ENCODE measurements at places on chromosomes 5 and 9. TPM values are rescaled to one million over a fixed set of nuclear protein-coding genes. Genes with fewer than 3 reads are reported as not detected.
A peak's percentile ranks its signal among the peaks of the same experiment; 100 is the strongest.

GRCh38 chr5:91302958-91303357 is 80.2 kb downstream of the ARRDC3 start:
- H3K27me3 ChIP-seq = no peaks in the 10 kb centered on the region
- no peaks in the 10 kb centered on the region for H3K4me1 ChIP-seq
- no peak overlapping the region for H3K27ac ChIP-seq
- no peak for DNase-seq
- H3K36me3 ChIP-seq = no peaks in the 10 kb centered on the region

- DNase-seq = no peak
- H3K27me3 ChIP-seq = peaks cover 3% of the 10 kb centered on the region
- H3K4me1 ChIP-seq = no peaks in the 10 kb centered on the region
- H3K36me3 ChIP-seq = no peaks in the 10 kb centered on the region
Measured at GRCh38 chr9:115204904-115205453, 87.0 kb upstream of the TNC start.

DNA sequence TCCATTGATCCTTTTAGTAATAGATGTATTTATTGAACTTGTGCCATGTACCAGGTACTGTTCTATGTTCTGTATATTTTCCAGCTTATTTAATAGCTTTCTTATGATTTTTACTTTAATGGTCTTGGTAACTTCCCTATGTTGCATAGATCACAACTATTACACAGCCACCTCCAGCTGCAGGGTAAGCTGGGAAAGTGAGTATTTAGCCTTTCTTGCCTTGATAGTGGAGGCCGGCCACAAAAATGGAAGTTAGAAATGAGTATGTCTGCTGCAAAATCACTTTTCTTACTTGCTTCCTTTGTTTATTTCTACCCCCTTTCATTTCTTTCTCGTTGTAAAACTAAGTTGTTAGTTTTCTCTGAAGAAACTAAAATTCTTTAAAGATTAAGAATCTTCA is 43.1 kb upstream of the ANKDD1B start:
- H3K36me3 ChIP-seq = no peaks in the 10 kb centered on the region
- H3K4me1 ChIP-seq = peaks cover 45% of the 10 kb centered on the region
- H3K27ac ChIP-seq = no peak overlapping the region
- no peak overlapping the region for H3K4me3 ChIP-seq

DNA sequence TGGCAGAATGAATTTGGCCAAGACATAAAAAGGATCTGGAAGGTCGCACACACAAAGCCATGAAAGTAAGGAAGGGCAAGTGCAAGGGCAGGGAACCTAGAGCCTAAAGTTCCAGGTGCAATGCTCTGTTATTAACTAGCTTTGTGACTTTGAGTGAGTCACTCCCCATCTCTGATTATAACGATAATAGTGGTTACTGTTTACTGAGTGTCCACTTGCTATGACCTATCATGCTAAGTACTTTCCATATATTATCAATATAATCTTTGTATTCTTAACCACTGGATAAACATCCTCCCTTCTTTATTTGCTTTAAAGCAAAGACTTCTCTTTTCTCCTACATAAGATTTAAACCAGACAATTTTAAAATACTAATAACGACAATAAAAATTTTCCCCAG is 504.6 kb upstream of the BRINP1 start:
- no peak overlapping the region for H3K27ac ChIP-seq
- H3K27me3 ChIP-seq = no peaks in the 10 kb centered on the region
- H3K4me1 ChIP-seq = no peaks in the 10 kb centered on the region
- H3K4me3 ChIP-seq = no peak overlapping the region
- no peak for DNase-seq

DNA sequence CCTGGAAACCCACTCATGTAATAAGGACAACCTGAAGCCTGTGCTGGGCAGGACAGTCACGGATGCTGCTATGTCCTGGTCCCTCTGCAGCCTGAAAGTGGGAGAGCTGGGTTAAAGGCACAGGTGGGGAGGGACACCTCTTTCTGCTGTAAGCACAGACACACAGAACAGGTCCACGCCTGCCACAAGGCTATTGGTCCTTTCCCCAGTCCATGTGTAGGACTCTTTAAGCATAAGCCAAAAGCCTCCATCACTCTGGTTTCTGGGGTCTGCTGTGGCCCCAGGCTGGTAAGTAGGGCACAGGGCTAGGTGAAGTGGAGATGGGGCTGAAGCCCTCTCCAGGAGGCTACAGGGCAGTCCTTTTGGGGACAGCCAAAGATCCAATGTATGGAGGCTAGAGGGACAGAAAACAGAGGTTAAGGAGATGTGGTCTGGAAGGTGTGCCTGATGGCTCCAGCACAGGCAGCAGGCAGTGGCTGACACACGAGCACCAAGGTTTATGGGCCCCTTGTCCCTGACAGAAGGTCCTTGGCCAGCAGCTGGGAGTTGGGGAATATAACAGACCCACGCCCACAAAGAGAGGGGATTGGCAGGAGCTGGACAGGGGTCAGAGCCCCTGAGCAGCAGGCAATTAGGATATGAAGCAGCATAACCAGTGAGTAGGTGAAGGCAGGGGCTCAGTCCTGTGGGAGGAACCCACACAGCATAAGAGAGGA is 203.6 kb upstream of the MVB12B start:
- no peaks in the 10 kb centered on the region for H3K36me3 ChIP-seq
- no peak for DNase-seq
- peaks cover 15% of the 10 kb centered on the region for H3K27me3 ChIP-seq
- H3K4me1 ChIP-seq = no peaks in the 10 kb centered on the region
- no peak overlapping the region for H3K27ac ChIP-seq
- no peak overlapping the region for H3K4me3 ChIP-seq

DNA sequence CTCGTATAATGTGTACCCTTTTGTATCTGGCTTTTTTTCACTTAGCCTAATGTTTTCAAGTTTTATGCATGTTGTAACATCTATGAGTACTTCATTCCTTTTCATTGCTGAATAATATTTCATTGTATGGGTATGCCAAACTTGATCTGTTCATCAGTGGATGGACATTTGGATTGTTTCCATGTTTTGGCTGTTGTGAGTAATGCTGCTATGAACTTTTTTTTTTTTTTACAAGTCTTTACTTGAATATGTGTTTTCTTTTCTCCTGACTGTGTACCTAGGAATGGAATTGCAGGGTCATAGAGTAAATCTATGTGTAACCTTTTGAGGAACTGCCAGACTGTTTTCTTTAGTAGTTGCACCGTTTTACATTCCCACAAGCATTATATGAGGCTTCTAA is 52.4 kb downstream of the MTREX start:
- no peaks in the 10 kb centered on the region for H3K4me1 ChIP-seq
- DNase-seq = no peak
- no peak overlapping the region for H3K4me3 ChIP-seq
- H3K27ac ChIP-seq = no peak overlapping the region
- H3K36me3 ChIP-seq = peaks cover 60% of the 10 kb centered on the region
- H3K27me3 ChIP-seq = no peaks in the 10 kb centered on the region

DNA sequence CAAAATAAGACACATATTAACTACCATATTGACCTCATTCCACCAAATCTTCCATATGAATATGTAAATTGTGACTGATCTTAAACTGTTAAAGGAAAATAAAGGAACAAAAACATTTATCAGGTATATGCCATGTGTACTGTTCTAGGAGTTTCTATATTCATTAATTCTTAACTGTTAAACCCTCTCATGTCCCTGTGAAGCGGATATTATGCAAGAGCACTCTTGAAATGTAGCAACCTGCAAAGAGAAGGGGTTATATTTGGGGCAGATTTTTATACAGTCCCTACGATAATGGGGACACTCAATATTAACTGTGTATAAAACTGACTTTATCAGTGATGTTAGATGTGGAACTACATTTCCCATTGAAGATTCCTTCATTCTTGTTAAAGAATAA is 184.9 kb upstream of the OR13F1 start:
- H3K36me3 ChIP-seq = no peaks in the 10 kb centered on the region
- no peak overlapping the region for H3K27ac ChIP-seq
- H3K4me3 ChIP-seq = no peak overlapping the region
- H3K27me3 ChIP-seq = no peaks in the 10 kb centered on the region

DNA sequence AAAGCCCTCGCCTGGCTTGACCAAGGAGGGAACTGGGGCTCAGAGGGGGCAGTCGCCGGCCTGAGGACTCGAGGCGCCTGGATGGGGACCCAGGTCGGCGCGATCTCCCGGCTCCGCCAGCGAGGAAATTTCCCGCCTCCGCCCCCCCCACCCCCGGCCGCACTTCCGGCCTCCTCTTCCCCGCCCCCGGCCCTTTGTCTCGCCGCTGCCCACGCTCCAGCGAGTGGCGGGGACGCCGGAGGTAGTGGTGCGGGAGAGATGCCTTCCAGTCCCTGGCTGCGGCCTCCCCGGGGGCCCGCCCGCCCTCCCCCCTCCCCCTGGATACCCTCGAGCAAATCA is 448 bp upstream of the GPRIN1 start:
- H3K27ac ChIP-seq = no peak overlapping the region
- H3K36me3 ChIP-seq = no peaks in the 10 kb centered on the region
- peaks cover 16% of the 10 kb centered on the region for H3K4me1 ChIP-seq
- peak overlapping the region; percentile 58 for H3K4me3 ChIP-seq
- no peak for DNase-seq
- peaks cover 23% of the 10 kb centered on the region for H3K27me3 ChIP-seq

Gene PAX5
- not detected for total RNA-seq

Gene RIMOC1
- 16.6 TPM for total RNA-seq

DNA sequence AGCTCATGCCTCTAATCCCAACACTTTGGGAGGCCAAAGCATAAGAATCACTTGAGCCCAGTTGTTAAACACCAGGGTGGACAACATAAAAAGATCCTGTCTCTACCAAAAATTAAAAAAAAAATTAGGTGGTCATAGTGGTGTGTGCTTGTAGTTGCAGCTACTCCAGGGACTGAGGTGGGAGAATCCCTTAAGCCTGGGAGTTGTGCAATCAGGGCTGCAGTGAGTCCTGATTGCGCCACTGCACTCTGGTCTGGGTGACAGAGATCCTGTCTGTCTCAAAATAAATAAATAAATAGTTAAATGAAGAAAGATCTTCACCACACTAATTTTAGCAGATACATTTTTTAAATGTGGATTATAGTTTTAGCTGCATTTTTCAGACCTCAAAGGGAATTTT is 433.2 kb downstream of the MAT2B start:
- no peaks in the 10 kb centered on the region for H3K36me3 ChIP-seq
- H3K27ac ChIP-seq = no peak overlapping the region
- no peaks in the 10 kb centered on the region for H3K27me3 ChIP-seq
- H3K4me1 ChIP-seq = no peaks in the 10 kb centered on the region
- no peak for DNase-seq

- H3K4me1 ChIP-seq = no peaks in the 10 kb centered on the region
- H3K4me3 ChIP-seq = no peak overlapping the region
- H3K27ac ChIP-seq = no peak overlapping the region
Measured at GRCh38 chr9:136875155-136875554, 9.0 kb upstream of the EDF1 start.

GRCh38 chr5:88770276-88771257 is 112.4 kb downstream of the MEF2C start:
- H3K27ac ChIP-seq = no peak overlapping the region
- DNase-seq = no peak
- H3K27me3 ChIP-seq = no peaks in the 10 kb centered on the region
- no peak overlapping the region for H3K4me3 ChIP-seq
- H3K4me1 ChIP-seq = no peaks in the 10 kb centered on the region

Gene YIPF5
- 34.0 TPM for total RNA-seq
